ENCODE measurements at places on chromosomes 2 and 18.

DNA sequence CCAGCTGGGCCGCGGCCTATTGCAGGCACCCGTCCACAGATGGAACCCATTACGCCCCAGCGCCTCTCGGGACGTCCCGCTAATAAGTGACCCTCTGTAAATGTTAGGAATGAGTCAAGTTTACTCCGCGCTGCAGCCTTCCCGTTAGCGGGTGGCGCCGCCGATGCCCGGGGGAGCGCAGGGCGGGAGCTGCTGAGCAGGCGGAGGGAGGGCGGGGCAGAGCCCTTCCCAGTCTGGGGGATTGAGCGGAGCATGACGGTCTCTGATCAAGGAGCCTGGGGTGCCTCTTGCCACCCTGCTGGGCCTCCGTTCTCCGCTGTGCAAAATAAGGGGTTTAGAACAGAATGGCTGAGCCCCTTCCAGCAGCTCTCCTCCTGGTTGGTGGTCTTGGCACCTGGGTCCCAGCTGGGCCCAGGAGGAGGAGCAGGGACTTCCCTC, 10.5 kb downstream of the CROCC2 start:
- peak; percentile 16 for DNase-seq

DNA sequence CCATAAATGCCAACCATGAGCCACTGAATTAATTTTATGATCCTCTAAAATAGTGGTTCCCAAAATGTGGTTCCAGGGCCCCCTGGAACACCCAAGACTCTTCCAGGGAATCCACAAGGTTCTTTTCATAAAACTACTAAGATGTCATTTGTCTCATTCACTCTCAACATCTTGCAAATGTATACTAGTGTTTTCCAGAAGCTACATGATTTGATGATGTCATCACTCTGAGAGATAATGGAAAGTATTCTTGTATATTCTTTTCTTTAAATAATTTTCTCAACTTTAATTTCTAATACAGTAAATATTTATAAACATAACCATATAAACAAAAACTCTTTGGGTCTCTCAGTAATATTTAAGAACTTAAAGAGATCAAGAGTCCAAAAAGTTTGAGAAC, 57.0 kb downstream of the NRXN1 start:
- DNase-seq = no peak

GRCh38 chr2:54770676-54771075, 47.2 kb downstream of the EML6 start:
- no peak for DNase-seq

- no peak for DNase-seq
These were observed 96.2 kb upstream of the EPAS1 start for GRCh38 chr2:46200861-46201605.

DNA sequence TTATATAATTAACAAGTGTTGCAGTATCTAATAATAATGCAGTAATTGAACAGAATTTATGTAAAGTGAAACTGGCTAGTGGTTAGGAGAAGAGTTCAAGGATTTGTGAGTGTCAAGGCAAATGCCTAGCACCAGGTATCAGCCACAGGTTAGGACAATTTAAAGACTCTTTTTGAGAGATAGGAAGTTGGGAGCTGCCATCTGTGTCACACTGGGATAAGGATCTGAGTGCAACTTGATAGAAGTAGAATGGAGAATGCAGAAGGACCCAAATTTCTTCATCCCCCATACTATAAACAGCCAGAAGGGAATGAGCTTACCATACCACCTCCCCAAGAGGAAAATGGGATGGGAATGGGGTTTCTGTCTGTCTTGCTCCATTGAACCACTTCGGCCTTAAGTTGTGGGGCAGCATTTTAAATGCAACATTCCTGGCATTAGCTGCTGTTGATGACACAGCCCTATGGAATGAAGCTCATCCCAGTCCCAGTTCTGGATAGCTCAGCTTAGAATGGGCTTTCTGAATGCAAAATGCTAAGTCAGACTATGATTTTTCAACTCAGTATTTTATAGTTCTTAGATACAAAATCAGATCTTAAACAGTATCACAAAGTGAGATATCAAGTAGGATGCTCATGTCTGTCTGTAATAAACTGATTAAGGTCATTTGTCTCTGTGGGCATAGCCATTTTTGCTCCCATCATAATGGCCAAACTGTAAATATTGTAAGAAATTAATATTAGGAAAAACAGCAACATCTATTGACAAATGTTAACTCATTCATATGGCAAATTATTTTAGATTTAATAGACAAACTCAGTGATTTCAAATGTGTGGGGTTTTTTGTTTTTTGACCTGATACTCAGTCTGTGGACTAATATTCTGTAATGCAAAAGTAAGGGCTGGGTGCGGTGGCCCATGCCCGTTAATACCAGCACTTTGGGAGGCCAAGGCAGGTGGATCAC, 44.0 kb downstream of the GPR155 start:
- no peak for DNase-seq

DNA sequence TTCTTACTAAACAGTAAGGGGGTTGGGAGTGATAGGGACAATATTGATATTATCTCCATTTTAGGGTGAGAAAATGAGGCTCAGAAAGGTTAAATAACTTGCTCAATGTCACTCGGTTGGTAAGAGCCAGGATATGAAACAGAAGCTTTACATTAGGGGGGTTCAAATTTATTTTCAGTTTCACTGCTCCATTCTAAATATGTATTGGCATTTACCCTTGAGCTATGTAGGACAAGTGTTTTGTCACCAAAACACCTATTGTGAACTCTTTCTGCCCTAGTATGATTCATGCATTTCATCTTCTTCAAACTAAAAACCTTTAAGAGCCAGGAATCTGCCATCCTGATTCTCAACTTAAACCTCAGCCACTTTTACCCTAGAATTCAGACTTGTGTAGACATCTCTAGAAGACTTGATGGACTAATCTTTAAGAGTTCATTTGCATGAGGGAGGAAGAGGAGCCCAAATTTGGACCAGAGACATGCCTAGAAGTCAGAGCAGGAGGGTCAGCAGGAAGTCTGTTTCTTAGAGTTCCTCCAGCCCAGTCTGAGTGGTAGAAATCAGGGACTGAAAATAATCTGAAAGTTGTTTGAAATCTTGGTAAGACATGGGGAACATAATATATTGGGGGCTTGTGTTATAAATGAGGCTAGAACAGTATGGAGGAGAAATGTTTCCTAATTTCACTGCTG, 129.4 kb upstream of the ATP5MC3 start:
- DNase-seq = no peak

DNA sequence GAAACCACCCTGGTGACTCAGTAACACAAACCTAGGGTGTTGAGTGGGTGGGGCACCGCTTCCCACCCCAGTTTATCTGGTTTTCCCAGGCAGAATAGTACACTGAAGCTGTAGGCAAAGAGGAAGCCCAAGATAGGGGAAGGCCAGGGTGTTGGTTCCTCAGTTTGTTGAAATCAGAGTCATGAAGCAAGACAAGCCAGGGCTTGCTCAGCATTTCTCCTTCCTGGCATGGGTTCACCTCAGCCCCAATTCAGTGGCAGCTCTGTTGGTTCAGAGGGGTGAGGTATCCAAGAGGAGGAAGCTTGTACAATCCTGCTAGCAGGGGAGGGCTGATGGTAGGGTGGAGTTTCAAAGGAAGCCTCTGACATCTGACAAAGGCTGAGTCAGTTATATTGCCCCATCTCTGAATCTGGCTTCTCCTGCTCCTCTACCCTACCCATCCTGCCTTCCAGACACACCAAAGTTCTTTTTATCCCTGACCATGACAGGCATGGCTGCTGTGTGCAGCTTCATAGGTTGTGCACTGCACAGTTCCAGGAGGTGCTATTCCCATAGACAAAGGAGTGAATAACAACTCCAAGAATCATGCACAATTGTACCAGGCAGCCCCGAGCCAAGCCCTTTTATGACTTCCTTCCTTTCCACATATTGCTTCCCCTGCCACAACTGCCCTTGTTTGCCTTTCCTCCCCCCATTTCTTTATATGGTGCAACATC, 24.9 kb upstream of the RAB10 start:
- DNase-seq = peak; percentile 64

DNA sequence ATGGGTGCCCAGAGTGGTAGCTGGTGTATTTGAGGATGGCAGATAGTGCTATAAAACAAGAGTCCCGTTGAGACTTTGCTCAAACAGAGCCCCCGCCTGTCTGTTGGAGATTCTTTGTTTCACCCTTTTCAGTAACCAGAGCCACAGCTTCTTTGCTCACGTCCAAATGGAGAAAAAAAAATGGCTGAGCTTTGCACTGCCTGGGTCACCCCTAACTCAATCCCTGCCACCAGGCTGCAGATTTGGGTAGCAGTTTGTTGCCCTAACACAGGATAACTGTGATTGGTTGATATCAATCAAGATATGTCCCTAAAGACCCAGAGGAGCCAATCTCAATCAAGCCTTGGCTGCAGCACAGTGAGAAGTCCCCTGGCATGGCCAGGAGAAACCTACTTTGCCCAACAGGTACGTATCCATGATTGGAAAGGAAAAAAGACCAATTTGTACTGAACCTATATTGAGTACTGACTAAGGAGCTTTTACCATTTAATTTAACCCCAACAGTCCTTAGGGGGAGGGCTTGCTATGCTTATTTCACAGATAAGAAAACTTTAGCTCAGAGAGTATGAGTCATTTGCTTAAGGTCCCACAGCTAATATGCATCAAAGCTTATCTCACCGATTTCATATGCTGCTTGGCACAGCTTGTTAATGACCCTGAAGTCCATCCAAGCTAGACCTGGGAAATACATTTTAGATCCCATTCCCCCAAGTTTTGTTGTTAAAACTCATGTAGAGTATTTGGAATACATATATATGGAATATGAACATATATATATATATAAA, 72.0 kb upstream of the SH3BP4 start:
- DNase-seq = peak; percentile 92

GRCh38 chr2:191933307-191934105, 86.6 kb upstream of the CAVIN2 start:
- DNase-seq = peak; percentile 33

DNA sequence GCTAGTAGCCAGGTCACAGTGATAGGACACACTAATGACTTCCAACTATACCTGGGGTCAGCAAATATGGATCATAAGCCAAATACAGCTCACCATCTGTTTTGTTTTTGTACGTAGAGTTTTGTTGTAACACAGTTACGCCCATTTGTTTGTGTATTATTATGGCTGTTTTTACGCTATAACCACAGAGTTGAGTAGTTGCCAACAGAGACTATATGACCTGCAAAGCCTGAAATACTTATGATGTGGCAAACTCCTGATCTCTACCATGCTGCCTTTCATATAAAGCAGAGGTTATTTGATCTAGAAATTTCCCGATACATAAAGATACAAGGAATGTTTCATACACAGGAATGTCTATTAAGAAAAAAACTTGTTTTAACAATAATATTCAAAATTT, 152.2 kb downstream of the HNMT start:
- DNase-seq = no peak

GRCh38 chr2:61549546-61549945, 11.4 kb upstream of the XPO1 start:
- DNase-seq = no peak

- peak; percentile 12 for DNase-seq
These were observed 128.4 kb upstream of the CBLN2 start for GRCh38 chr18:72672364-72673184.

- no peak for DNase-seq
These were observed 64.8 kb upstream of the CYTIP start for GRCh38 chr2:157508676-157509075.

GRCh38 chr2:114442510-114442909, at the start of gene DPP10:
DPP10 (plus strand) TSS chr2:114442641.
- DNase-seq = no peak

- no peak for DNase-seq
These were observed 188.3 kb downstream of the GBX2 start for GRCh38 chr2:235979753-235980435.

DNA sequence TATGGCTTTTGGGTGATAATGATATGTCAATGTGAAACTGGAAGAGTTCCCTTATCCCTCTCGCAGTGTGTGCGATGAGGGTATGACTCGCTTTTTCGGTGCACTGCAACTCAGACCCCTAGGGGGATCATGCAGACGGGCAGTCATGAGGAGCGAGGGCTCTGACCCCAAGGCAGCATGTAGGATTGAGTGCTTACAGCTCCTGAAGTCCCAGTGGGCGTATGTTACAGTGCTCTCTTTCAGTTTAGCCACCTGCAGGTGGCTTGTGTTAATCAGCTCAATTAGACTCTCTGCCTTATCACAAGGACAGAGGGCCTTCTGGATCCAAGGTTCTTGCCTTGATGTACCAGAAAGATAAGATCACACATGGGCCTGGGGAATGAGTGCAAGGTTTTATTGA, 1269.9 kb upstream of the GYPC start:
- no peak for DNase-seq

GRCh38 chr2:231387904-231388724, 7.4 kb upstream of the B3GNT7 start:
- peak; percentile 39 for DNase-seq

DNA sequence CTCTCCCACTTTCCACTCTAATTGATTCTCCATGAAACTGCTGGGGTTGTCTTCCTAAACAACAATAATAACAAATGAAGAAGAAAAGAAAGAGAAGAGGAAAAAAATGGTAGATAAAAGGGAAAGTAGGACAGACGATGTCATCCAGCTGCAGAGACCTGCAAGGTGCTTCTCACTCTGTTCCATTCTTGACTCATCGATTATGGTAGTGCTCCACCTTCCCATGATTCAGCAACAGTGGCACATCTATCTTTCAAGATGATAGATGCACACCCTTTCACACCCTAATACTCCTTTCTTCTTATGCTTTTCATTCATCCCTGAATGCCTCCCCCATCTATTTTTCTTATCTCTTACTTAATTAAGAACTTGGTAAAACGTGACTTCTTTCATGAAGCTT, 610.2 kb downstream of the NR4A2 start:
- DNase-seq = no peak

DNA sequence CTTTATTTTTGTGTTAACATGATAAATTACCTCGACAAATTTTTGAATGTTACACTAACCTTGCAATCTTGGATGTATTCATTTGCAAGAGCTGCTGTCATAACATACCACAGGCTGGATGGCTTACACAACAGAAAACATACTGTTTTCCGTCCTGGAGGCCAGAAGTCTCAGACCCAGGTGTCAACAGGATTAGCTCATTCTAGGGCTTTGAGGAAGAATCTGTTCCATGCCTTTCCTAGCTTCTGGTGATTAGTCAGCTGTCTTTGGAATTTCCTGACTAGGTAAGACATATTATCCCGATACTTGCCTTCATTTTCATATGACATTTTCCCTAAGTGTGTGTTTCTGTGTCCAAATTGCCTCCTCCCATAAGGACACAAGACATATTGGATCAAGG, 188.6 kb upstream of the CDH19 start:
- DNase-seq = peak; percentile 66

GRCh38 chr2:84779781-84780180, 101.1 kb downstream of the TRABD2A start:
- DNase-seq = peak; percentile 50

GRCh38 chr18:48623468-48624235, 84.8 kb downstream of the CTIF start:
- DNase-seq = peak; percentile 15

DNA sequence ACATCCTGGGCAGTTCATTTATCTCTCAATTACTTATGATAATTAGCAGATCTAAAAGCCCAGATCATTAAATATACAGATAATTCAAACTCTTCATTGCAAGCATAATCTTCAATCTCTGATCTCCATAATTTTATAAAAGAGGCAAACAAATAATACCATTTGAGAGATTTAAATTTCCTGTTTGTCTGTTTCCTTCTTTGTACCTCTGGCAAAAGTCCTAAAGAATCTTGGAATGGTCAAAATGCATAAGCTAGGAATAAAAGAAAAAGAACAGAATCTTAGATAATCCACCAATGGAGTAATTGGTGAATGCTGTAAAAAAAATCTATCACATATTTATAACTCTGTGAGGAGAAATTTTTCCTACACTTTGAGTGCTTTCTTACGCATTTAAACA, 1080.9 kb upstream of the ZEB2 start:
- no peak for DNase-seq

GRCh38 chr2:162676515-162676914, 162.1 kb downstream of the KCNH7 start:
- peak; percentile 1 for DNase-seq

Measured in endothelial cell of umbilical vein (primary cell).